CD4-positive, alpha-beta T cell treated with Interleukin-6 at 100 ng/mL for 8 hours (primary cell): ENCODE measurements at places on chromosomes 3 and 15.

- DNase-seq = no peak
These were observed 874 bp downstream of the INO80 start for GRCh38 chr15:41115161-41115651.

- no peak for DNase-seq
These were observed 109.8 kb upstream of the TBC1D5 start for GRCh38 chr3:17852217-17852616.

DNA sequence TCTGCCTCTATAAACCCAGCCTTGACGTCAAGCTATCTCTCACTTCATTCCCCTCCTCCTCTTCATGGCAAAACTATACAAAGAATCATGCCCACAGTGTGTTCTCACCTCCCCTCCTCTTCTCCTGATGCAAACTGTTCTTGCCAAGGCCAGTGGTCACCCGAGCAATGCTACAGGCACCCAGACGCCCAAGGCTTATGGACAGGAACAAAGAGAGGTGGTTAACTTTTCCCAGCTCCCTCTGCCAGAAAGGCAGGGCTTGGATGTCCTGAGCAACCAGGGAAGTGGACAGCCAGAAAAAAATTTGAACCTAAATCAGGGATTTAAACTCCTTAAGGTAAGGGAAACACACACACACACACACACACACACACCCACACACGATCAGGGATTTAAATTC lies 5.1 kb downstream of the SLC41A3 start:
- no peak for DNase-seq

- no peak for DNase-seq
These were observed 22.1 kb downstream of the CNTN3 start for GRCh38 chr3:74592359-74592758.

GRCh38 chr15:62606376-62607113 lies 436.0 kb upstream of the TPM1 start:
- DNase-seq = no peak

DNA sequence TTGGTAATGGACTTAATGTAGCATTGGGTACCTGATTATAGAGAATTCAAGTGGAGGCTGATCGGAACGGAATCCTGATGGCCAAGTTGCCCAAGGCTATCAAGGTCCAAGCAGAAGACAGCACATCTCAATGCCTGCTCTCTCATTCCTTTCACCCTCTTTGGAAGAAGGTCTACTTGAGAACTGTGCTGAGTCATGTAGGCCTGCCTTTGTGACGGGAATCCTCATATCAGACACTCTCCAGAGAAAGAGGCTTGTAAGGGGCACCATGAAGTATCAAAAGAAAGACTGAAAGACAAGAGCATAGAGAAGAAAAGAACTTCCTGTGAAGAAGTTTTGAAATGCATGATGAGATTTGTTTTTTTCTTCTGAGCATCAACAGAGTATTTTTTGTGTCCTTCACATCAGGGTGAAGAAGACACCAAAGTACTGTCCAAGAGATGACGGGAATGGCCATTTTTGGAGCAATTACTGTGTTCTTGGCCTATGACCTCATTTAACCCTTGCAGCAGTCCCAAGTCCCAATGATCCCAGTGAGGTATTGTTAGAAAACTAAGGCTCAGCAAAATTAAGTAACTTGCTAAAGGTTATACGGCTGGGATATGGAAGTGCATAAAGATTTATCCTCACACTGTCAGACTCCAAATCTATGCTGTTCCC lies 13.2 kb upstream of the LARP6 start:
- DNase-seq = no peak

GRCh38 chr3:71433631-71434030 lies 149.9 kb downstream of the FOXP1 start:
- no peak for DNase-seq

DNA sequence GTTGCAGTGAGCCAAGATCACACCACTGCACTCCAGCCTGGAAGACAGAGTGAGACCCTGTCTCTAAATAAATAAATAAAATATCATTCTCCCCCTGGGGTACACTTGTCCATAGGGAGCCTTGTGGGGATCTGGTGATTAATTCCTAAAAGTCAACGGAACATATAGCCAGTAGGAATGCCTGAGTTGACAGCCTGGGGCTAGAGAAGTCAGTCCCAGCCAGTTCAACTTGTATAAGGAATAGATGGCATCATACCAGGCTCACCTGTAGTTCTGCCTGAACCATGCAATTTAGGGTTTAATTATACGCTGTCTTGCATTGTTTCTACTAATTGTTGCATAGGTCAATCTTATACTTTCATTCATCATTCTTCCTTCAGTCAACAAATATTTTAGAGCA lies 5.9 kb upstream of the BOC start:
- DNase-seq = no peak
